ENCODE measurements at places on chromosomes 6 and 20.

DNA sequence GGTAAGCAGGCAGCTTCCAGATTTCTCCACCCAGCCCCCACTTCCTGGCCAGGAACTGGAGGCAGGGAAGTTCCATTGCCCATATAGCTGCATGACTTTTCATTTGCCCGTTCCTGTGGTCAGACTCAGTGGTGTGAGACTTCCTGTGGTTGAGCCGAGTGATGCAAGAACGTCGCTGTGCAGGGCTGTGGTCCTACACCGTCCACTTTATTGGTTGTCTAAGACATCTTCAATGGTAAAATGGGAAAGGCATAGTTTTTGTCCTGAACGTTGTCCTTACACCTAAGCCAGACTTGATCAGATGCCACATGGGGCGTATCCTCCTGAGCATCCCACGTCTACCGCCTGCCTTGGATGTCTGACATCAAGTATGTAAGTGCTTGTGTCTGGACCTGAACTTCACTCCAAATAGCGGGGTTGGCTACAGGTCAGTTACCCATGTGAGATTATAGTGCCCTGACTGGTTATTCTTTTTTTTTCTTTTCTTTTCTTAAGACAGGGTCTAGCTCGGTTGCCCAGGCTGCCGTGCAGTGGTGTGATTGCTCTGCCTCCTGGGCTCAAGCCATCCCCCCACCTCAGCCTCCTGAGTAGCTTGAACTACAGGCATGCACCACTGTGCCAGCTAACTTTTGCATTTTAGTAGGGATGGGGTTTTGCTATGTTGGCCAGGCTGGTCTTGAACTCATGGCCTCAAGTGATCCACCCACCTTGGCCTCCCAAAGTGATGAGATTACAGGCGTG is 25.9 kb upstream of the GTSF1L start:
- DNase-seq: no peak

- no peak for DNase-seq
Observed at GRCh38 chr6:126880964-126881363, 237.5 kb upstream of the RSPO3 start.

DNA sequence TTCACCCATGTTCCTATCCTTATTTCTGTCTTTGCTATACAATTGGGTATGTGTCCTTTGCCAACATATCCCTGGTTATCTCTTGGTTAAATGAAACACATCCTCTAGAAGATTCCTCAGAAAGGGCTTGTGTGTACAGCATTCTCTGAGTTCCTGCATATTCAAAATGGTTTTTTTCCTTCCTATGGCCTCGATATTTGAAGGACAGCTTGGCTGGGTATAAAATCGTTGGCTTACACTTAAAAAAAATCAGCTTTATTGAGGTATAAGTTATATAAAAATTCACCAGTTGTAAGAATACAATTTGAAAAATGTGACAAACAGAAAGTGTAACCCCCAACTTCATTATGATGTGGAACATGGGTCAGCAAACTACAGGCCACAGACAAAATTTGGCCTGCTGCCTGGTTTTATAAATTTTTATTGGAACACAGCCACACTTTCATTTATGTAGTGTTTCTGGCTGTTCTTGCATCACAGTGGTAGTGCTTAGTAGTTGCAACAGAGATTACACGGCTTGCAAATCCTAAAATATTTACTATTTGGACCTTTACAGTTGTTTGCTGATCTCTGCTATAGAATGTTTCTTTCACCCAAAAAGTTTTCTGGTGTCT is 16.7 kb downstream of the PCMT1 start:
- no peak for DNase-seq

DNA sequence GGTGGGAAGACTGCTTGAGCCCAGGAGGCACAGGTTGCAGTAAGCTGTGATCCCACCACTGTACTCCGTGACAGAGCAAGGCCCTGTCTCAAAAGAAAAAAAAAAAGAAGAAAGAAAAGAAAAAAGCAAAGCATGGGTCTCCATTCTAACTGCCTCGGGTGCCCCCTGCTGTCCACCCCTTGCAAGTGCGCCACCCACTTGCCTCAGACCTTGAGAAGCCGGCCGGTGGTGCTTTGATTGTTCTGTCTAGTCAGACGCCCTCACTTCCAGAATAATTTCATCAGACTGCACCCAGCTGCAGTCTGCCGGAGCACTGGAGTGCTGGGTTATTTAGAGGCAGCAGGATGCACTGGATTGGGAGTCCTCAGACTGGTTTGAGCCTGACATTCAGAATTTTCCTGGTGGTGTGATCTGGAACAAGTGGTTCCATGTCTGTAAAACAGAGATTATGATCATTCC is 17.6 kb upstream of the TM9SF4 start:
- DNase-seq: peak; percentile 23

GRCh38 chr20:55103188-55103587 is 627.8 kb downstream of the DOK5 start:
- DNase-seq: no peak

- DNase-seq: no peak
Observed at GRCh38 chr6:149064660-149065015, 252.9 kb upstream of the TAB2 start.

DNA sequence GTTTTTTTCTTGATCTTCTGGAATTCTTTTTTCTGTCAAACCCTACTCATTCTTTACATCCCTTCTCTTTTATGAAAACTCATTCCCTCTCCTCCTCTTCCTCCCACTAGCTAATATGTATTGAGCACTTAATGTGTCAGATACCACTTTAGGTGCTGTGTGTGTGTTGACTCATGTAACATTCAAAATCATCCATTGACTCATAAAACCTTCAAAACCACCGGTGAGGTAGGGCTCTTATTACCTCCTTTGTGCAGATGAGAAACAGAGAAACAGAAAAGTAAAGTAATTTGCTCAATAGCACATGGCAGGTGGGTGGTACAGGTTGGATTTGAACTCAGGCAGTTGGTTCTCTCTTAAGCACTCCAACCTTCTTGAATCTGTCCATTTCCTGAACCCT is 136.3 kb upstream of the NEDD9 start:
- DNase-seq: no peak

- no peak for DNase-seq
Observed at GRCh38 chr6:8658416-8658815, 223.1 kb upstream of the SLC35B3 start.

GRCh38 chr20:50152394-50153152 is 950 bp downstream of the PEDS1 start:
- no peak for DNase-seq

GRCh38 chr6:90530882-90531281 is 56.0 kb downstream of the MAP3K7 start:
- no peak for DNase-seq

GRCh38 chr20:10218536-10219451 is at the start of gene SNAP25:
Gene SNAP25, plus strand, starts transcription at chr20:10218830. Its CDS starts 56,662 bp downstream, at chr20:10275492.
- no peak for DNase-seq

Measured in activated gamma-delta T cell (primary cell).